ENCODE measurements at places on chromosomes 1 and 21. TPM values are rescaled to one million over a fixed set of nuclear protein-coding genes. Genes with fewer than 3 reads are reported as not detected.

- no peak for DNase-seq
Observed at GRCh38 chr1:245671966-245672767, 517.4 kb downstream of the KIF26B start.

- DNase-seq: no peak
Observed at GRCh38 chr1:167409183-167409582, 109.1 kb downstream of the CD247 start.

DNA sequence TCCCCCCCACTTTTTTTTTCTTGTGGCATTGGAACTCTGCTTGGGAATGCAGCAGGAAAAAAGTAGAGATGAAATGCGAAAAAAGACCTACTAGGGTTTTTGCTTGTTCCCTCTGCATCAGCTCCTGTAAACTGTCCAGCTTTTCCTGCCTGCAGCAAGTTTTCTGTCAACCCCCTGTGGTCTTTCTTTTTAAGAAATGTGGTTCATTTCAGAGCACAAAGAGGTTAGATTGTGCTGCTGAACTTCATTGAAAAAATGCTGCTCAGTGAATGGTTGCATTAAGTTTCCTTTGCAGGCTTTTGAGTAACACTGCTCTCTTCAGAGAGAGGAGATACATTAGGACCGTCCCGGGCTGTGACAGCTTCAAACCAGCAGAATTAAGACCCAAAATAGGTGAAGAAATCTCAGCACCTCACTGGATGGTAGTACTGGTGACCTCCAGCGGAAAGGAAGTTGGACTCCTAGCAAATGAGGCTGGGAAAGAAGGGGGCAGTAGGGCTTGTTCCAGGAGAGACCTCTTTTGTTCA lies 80.7 kb downstream of the NDUFS5 start:
- DNase-seq: no peak

GRCh38 chr1:151574575-151575529 lies 34.7 kb downstream of the TUFT1 start:
- DNase-seq: no peak

DNA sequence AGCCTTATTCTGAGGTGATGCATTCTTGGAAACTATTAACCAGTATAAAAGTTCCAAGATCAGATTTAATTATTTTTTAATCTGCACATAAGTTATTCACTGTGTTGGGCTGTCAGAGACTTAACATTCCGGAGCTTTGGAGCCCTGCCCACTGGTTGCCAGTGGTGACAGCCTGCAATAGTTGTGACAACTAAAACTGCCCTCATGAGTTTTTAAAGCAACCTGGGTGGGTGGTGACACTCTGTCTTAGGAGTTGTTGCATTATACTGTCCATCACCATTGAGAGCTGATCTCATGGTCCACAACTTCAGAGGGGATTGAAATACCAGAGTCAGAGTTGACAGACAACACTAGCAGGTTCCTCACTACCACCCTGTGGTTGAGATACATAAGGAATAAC lies 653.9 kb upstream of the USP24 start:
- no peak for DNase-seq

- no peak for DNase-seq
Observed at GRCh38 chr1:30255111-30255724, 468.2 kb downstream of the MATN1 start.

DNA sequence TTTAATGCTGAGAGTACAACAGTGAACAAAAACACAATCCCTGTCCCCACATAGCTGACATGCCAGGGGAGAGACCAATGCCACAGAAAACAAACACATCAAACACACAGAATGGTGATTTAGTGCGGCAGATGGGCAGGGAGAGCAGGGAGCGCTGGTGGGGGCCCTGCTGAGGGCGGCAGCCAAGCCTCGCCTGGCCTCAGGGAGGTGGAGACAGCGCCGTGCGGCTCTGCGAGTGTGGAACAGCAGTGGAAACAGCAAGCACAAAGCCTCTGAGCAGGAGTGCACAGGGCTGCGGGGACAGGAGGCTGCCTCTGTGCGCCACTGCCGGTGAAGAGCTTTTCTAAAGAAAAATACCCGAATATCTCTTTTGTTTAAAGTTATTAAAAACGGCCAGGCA lies 17.0 kb downstream of the MCM3AP start:
- no peak for DNase-seq

DNA sequence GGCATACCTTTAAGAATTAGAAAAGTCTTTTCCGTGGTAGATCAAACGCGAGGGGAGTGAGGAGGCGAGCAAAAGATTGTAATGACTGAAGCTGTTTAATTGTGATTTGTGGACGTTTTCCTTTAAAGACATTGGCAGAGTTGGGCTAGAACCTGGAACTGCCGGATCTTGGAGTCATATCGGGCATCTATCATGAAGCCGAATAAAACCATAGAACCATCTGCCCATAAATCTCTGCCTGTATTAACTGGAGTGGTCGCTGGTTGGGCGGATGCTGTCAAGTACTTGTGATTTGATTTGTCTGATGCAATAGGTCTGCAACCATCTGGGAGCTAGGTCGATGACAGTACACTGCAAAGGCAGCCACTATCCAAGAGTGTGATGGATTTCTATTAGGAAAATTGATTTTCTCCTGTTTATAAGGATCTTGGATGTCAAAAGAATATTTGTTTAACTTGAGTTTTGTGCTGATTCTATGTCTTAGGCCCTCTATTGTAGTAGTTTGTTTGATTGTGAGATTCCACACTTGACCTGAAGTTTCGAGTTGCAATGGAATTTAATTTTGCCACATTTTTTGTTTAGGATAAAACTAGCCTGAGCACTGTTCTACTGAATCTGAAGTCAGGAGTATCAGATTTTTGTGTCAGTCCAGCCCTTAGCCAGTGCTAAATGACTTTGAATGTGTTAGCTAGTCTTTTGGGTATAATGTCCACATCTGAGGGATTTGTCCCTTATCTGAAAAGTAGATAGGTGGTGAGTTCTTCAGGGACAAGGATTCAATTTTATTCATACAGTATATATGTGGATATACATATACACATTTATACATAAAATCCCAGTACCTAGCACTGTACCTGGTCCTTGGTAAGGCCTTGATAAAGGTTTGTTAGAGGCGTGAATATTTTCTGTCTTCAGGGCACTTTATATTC lies 1.2 kb downstream of the SARS1 start:
- peak; percentile 76 for DNase-seq

GRCh38 chr1:66182551-66183178 lies 351.3 kb upstream of the SGIP1 start:
- DNase-seq: peak; percentile 84

GRCh38 chr1:170556917-170557316 lies 25.0 kb downstream of the GORAB start:
- no peak for DNase-seq

DNA sequence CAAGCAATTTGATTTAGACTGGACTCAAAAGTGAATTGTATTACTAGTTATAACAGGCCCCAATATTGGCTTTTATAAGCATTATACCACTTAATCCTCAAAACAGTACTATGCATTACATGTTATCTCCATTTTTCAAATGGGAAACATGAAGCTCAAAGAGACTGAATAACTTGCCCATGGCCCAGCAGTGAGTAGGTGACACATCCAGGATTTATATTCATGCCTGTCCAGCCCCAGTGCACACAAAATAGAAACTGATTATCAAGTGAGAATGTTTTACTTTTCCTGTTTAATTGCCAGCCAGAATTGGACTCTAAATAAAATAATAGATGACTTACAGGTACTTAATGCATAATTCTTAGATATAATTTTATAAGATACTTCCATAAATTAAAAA lies 82.9 kb downstream of the NIBAN1 start:
- no peak for DNase-seq

DNA sequence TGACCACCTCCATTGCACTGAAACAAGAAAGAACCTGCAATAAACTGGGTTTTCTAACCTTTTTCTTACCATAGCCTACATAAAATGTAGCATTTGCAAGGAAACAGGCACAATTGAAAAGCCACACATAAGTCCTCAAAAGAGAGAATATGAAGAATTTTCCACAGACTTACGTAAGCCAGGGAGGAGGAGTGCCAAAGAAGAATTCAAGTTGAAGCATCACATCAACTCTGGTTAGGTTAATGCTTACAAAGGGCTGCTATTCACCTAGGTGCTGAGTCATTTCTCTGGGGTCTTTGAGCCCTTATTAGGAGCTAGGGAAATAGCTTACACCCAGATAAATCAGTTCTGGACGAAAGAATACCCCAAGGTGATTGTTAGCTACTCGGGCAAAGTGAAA lies 9.6 kb downstream of the OSCP1 start:
- DNase-seq: no peak

- peak; percentile 91 for DNase-seq
Observed at GRCh38 chr1:111204201-111204982, 3.9 kb upstream of the DENND2D start.

- DNase-seq: no peak
Observed at GRCh38 chr21:42337276-42337675, 13.5 kb downstream of the TFF2 start.

DNA sequence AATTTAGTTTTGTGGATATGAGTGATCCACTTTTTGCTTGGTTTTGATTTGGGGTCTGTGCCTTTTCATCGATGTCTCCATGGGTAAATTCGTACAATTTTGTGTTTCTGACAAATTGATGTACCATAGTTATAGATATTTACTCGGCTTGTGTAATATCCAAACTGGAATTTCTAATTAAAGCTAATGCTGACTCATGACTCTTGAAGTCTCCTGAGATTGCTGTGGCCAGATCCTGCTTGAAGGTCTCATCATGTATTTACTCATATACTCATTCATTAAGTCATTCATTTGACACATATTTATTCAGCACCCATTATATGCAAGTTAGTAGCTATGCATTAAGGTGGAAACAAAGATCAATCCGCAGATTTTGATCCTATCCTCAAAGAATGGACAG lies 423.2 kb downstream of the RWDD3 start:
- no peak for DNase-seq

DNA sequence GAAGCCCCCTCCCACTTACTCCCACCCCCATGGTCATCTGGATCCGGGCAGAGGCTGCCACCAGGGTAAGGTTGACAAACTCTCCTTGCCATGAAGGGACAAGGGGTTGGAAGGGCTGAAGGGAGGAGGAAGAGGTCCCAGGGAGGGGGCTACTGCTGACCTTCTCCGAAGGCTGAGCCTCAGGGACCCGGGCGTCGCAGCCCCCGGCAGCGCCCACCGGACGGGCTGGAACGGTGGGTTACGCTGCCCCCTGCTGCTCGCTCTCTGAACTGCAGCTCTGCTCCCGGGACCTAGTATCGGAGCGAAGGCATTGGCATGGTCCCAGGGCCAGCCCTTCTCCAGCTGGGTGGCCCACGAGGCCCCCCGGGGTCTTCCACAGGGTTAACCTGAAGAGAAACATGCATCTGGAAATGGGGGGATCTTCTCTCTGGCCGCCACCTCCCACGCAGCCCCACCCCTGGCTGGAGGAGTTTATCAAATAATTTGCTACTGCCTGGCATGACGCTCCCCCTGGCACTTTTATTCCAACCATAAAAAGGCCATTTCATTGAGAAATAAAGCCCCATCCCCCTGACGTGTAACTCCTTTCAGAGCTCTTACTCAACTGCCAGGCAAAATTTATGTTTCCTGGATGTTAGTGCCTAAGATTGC lies 70.4 kb upstream of the TARDBP start:
- peak; percentile 90 for DNase-seq

DNA sequence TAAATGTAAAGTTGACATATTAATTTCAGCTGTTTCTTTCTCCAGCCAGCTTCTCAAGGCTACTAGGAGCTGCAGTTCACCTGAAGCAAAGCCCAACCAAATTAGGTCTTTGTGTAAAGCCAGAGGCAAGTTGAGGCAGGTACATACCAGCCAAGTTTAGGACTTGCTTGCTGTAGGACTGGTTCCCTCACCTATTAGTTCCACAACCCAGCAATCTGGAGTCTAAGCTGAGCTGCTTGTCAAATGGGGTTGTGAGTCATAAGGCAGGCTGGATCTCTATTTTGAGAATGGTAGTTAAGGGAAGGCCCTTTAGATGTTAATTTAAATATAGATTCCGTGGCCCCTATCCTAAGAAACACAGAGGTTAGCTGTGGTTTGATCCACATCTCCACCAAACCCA lies 7.6 kb upstream of the FLG2 start:
- no peak for DNase-seq

DNA sequence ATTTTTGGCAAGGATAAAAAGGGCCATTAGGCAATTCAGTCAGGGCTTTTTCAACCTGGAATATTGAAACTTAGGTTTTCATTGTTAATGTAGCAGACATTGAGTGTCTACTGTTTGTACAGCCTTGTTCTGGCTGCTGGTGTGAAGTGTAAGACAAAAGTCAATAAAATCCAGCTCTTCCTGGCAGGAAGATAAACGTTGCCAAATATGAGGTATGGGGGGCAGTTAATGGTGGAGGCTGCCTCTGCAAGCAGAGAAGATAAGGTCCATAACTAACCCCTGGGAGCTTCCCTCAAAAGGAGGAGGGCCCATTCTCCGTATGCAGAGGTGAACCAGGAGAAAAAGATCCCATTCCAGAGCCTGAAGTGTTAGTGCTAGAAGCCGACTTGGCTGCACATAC lies 19.5 kb upstream of the SHE start:
- no peak for DNase-seq

HUNK gene
- total RNA-seq: 0.33 TPM

OR10J1 gene
- not detected for total RNA-seq

PTGFR gene
- total RNA-seq: not detected

S100A8 gene
- total RNA-seq: not detected

BARHL2 gene
- total RNA-seq: not detected

KNCN gene
- not detected for total RNA-seq

LCE1E gene
- not detected for total RNA-seq

AADACL4 gene
- not detected for total RNA-seq

DIO1 gene
- not detected for total RNA-seq

AZIN2 gene
- total RNA-seq: 1.4 TPM

NAV1 gene
- total RNA-seq: 0.40 TPM

Measured in activated CD4-positive, alpha-beta T cell treated with anti-CD3 and anti-CD28 coated beads, Interleukin-2, amount 10 ng/mL, durations not matched to agents 24 days and 14 days (primary cell).